ENCODE measurements at places on chromosomes 7 and 10.

DNA sequence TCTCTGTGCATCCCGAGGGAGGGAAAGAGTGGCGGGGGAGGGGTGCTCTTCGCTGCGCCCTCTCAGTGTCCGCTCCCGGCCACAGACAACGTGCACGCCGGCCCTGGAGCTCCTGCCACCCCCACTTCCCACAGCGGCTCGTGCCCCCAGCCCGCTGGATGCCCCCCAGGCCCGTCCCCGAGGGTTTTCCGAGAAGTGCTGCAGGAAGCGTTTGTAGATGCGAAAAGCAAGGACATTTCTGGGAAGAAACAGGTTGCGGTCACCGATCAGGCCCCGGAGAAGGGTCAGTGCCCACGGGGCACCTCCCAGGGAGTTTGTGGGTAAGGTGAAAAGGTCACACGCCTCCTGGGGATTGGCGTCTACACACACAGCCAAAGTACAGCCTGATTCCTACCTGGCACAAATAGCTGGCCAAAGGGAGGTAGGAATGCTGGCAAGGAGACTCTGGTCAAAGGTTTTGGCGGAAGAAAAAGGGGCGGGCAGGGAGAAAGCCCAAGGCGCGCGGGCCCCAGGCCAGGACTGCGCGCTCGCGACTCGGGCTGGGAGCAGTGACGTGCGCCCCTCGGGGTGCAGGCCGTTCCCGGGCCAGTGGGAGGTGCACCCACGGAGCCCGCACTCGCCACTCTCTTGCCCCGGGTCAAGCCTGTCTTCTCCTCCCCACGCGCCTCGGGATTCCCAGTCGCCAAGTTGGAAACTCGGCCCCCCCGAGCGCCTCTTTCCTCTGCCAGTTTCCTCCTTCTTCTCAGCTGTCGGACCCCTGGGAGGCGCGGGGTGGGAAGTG is 1.5 kb upstream of the NRP1 start:
- DNase-seq: no peak

GRCh38 chr7:78620920-78621319 is 822.3 kb downstream of the PHTF2 start:
- DNase-seq: no peak

DNA sequence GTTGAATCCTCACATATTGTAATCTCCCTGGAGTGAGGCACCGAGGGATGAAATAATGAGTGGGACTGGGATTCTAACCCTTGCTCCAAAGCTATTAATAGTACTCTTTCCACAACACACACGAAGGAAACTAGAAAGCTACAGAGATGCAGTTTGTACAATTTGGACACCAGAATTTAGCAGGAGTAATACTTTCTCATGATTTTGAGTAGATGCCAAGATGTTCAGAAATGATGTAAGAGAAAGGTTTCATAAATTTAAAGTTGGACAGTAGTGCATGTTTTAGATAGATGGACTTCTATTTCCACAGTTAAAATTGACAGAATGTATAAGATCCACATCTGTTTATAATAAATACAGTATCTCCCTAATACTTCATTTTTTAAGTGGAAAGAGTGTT is 46.5 kb downstream of the PRR15 start:
- DNase-seq: no peak

- no peak for DNase-seq
Observed at GRCh38 chr10:123299598-123299997, 145.4 kb downstream of the BUB3 start.

DNA sequence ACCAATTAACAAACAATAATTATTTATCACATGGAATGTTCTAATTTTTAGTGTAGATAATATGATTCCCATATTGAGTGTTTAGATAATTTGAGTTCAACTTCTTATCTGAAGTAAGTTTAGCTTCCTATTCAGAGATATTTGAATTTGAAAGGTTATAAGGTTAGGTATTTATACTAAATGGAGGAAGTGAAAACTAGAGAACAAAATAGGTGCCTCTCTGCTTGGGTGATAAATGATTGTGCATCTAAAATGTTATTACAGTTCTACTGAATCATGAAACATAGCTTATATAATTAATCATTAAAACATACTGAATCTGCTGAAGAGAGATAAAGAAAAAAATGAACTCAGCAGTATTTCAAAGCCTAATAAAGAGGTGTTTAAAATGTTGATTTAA is 1174.3 kb downstream of the XPNPEP1 start:
- no peak for DNase-seq

DNA sequence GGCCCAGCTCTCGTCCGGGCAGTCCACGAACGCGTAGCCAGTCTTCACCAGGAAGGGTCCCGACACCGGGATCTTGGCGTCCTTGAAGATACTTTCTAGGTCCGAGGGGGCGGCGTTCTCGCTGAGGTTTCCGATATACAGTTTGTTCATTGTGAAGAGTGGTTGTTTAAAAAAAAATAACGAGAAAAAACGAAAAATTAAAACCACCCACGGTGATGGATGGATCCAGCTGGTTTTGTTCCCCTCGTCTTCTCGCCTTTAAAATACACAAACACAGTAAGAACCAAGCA is 385 bp downstream of the IGF2BP3 start:
- no peak for DNase-seq

DNA sequence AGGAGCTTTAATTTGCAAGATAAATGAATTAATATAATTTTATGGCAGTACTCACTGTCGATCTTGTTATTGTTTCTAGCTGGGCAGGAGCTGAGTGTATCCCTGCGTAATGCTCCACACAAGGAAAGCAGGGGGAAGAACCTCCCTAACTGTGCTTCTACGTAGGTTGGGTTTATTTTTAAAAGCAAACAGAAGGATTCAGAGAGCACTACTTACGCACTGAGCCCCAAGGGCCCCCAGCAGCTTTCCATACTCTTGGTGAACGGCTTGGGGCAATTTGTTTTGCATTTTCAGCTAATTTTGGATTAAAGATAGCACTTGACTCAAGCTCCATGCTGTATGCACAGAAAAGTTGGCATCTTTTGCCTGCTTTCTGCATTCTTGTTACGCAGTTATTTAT is 9.6 kb downstream of the DUSP5 start:
- no peak for DNase-seq

DNA sequence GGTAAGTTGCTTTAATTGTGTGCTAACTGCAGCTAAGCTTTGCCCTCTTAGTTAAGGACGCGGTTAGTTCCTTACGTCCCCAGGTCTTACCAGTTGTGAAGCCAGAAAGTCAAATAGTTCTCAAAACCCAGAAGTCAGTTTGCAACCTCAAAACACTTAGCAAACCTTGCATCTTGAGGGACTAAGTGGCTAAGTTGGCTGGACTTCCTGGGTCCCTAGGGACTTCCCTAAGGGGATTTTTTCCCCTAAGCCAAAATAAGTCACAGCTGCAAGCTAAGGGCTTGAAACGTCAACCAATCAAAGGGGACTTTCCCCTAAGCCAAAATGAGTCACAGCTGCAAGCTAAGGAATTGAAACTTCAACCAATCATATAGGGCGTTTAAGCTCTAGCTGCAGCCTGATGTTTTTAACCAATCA is 36.2 kb upstream of the HECW1 start:
- no peak for DNase-seq

DNA sequence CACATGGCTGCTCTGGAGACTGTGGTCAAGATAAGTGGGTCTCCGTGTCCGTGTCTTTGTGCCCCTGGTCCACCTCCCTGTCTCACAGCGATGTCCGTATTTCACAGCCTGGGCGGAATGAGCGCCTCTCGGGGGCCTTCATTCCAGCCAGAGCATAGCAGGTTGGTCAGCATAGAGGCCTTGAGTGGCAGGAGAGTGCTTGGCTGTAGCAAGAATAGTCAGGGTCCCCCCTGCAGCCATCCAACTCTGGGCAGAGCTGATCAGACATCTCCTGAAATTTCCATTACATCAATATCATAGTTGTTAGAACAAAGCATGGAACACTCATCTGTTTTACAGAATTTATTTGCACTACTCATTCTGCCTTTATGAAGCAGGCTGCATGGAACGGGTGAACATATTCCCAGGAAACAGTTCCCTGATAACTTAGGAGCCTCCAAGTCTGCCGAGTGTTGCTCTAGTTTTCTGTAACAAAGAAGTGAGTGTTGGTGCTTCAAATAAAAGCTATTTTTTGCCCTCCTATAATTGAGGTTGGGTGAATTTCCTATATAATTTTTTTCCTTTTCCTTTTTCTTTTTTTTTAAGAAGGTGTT is 255.3 kb downstream of the INHBA start:
- no peak for DNase-seq

GRCh38 chr10:132710746-132711612 is 75.0 kb downstream of the NKX6-2 start:
- no peak for DNase-seq

DNA sequence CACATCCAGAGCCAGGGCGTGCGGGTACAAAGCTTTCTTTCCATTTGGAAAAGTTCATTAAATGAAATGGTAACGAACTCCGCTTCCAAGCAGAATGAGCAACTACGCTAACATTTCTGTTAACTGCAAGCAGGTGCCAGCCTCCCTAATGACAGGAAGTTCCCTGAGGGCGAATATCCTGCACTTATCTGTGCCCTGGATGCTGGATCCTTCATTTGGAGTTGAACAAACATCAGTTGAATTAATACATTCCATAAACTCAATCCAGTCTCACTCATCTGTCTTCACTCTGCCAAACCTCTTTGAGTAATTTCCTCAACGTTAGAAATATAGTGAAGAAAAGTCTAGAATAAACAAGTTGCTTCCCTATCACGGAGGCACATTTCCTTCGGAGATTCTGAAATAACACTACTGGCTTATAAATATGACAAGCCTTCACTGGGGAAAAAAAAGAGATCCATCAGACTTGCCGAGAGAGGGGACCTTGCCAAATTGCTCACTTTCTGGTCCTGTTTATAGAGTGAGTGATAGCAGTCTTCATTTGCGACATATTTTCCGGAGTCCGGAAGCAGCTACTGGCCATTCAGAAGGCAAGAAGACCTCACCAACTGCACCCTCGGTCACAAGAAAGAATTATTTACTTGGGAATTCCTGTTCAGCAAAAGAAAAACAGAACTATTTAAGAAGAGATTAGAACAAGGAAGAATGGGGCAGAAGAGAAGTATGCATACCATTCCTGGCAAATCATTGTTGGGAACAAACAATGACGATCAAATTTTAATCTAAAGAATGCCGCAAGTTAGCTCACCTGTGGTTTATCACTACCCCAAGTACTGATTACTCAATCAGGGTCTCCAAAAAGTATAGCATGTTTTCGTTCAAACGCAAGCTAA is 196.4 kb downstream of the FAM107B start:
- no peak for DNase-seq

- no peak for DNase-seq
Observed at GRCh38 chr10:69398466-69398865, 18.3 kb downstream of the TACR2 start.

Measured in stimulated activated CD8-positive, alpha-beta memory T cell treated with anti-CD3 and anti-CD28 coated beads, Interleukin-7, amount 100 ng/mL, for 1 hour (primary cell).